ENCODE measurements at places on chromosomes 11 and 22. TPM values are rescaled to one million over a fixed set of nuclear protein-coding genes. Genes with fewer than 3 reads are reported as not detected.

The POTEH gene
- total RNA-seq, result not detected

The ACR gene
- total RNA-seq, result not detected

The CELF1 gene
- total RNA-seq, result 104 TPM

The CNIH2 gene
- total RNA-seq, result 1.2 TPM

The INS gene
- not detected for total RNA-seq

The MS4A12 gene
- total RNA-seq, result not detected

The ROM1 gene
- total RNA-seq, result 0.52 TPM

DNA sequence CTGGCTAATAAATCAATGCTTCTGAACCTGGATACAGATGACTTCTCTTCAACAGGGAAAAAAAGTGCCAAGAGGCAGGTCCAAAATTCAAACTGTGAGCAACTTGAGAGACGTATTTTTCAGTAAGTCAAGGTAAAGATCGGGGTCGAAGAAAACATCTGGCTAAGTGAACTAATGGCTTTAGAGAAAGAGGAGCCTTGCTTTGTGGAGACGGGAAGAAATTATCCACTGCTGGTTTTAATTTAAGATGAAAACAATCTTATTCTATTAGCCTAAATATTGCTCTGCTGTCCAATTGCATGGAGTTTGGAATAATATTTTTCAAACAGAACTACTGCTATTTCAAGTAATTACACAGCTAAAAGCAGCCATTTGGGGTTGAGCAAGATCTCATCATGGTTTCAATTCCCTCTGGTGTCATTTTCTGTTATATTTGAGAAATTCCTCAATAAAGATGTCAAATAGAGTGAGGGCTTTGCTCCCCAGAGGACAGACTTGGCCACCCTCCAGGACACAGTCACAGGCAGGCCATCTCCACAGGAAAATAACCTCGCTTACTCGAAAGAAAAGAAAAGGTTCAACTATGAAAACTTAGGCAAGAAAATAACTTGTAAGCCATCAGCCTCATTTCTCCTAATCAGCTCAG is 29.8 kb downstream of the SCUBE1 start:
- H3K36me3 ChIP-seq, result no peaks in the 10 kb centered on the region
- no peak for DNase-seq
- no peaks in the 10 kb centered on the region for H3K4me1 ChIP-seq
- no peak overlapping the region for H3K27ac ChIP-seq
- H3K27me3 ChIP-seq, result no peaks in the 10 kb centered on the region

GRCh38 chr11:83778596-83778995 is 492.4 kb upstream of the CCDC90B start:
- H3K27me3 ChIP-seq, result peaks cover 7% of the 10 kb centered on the region
- no peaks in the 10 kb centered on the region for H3K4me1 ChIP-seq
- H3K4me3 ChIP-seq, result no peak overlapping the region
- no peaks in the 10 kb centered on the region for H3K36me3 ChIP-seq
- DNase-seq, result no peak

- no peaks in the 10 kb centered on the region for H3K36me3 ChIP-seq
- no peaks in the 10 kb centered on the region for H3K27me3 ChIP-seq
- peak; percentile 45 for DNase-seq
- H3K27ac ChIP-seq, result no peak overlapping the region
- no peak overlapping the region for H3K4me3 ChIP-seq
- peaks cover 9% of the 10 kb centered on the region for H3K4me1 ChIP-seq
Observed at GRCh38 chr11:6351782-6352382, 31.6 kb upstream of the CAVIN3 start.

- DNase-seq, result no peak
- H3K27ac ChIP-seq, result no peak overlapping the region
- no peak overlapping the region for H3K4me3 ChIP-seq
- H3K4me1 ChIP-seq, result no peaks in the 10 kb centered on the region
Observed at GRCh38 chr22:35971456-35972119, 57.0 kb downstream of the RBFOX2 start.

- H3K4me1 ChIP-seq, result no peaks in the 10 kb centered on the region
- peaks cover 1% of the 10 kb centered on the region for H3K27me3 ChIP-seq
- no peaks in the 10 kb centered on the region for H3K36me3 ChIP-seq
- DNase-seq, result no peak
- H3K4me3 ChIP-seq, result no peak overlapping the region
Observed at GRCh38 chr11:1072116-1072820, 2.4 kb upstream of the MUC2 start.

GRCh38 chr22:35250156-35250555 is 7.1 kb upstream of the HMGXB4 start:
- no peak for DNase-seq
- H3K4me1 ChIP-seq, result no peaks in the 10 kb centered on the region
- no peak overlapping the region for H3K4me3 ChIP-seq
- H3K36me3 ChIP-seq, result no peaks in the 10 kb centered on the region

DNA sequence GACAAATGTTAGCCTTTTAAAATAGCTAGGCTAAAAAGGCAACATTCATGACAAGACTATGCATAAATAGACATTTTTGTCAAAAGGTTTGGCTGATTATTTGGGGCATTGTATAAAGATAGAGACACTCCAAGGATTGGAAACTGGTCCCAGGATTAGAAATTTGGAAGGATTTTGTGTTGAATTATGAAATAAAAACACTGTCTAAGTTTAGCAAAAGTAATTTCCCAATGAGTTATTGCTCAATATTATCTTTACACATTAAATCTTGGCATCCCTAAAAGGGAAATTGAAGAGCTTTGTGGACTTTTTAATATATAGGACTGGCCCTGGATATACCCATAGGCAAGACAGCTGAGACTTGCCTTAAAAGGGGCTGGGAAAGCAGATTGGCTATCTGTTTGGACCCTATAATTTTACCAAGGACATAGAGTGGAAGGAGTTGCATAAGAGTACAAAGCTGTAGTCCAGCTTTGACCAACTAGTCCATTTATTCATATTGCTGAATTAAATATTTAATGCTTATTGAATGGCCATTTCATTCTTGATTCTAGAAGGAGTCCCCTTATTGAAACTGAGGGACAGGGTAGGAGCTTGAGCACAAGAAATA is 382.7 kb downstream of the METTL15 start:
- no peak overlapping the region for H3K27ac ChIP-seq
- H3K4me3 ChIP-seq, result no peak overlapping the region
- DNase-seq, result no peak
- H3K36me3 ChIP-seq, result no peaks in the 10 kb centered on the region
- H3K27me3 ChIP-seq, result no peaks in the 10 kb centered on the region

DNA sequence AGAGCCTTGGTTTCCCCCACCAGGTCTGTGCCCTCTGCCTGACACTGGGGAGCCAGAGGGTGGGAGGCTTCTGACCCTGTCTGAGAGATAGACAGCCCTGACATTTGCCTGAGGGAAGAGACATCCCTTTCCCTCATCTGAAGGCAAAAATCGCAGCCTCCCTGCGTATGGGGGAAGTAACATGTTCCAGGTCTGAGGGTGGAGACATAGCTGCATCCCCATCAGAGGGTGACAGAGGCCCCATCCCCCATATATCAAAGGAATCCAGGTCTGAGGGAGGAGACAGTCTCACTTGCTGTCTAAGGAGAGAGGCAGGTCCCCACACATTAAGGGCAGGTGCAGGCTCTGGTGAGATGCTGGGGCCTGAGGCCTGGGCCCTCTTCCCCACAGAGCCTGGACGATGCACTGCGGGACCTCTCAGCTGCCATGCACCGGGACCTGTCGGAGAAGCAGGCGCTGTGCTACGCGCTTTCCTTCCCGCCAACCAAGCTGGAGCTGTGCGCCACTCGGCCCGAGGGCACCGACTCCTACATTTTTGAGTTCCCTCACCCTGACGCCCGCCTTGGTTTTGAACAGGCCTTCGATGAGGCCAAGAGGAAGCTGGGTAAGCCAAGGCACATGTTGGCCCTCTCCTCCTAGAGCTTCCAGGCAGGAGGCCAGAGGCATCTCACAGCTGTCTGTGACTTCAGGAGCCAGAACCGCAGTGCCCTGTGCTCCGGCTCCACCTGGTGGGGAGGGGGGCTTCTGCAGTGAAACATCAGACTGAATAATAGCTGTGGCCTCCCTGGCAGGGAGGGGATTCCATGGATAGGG is 16.1 kb upstream of the RELT start:
- no peaks in the 10 kb centered on the region for H3K4me1 ChIP-seq
- DNase-seq, result peak; percentile 46
- H3K27me3 ChIP-seq, result no peaks in the 10 kb centered on the region
- no peak overlapping the region for H3K4me3 ChIP-seq
- no peaks in the 10 kb centered on the region for H3K36me3 ChIP-seq
- no peak overlapping the region for H3K27ac ChIP-seq

GRCh38 chr11:43947815-43948214 is 5.4 kb downstream of the C11orf96 start:
- peaks cover 12% of the 10 kb centered on the region for H3K4me1 ChIP-seq
- DNase-seq, result no peak
- H3K27ac ChIP-seq, result no peak overlapping the region
- H3K36me3 ChIP-seq, result no peaks in the 10 kb centered on the region
- peaks cover 47% of the 10 kb centered on the region for H3K27me3 ChIP-seq

- no peak overlapping the region for H3K4me3 ChIP-seq
- peaks cover 1% of the 10 kb centered on the region for H3K36me3 ChIP-seq
- H3K4me1 ChIP-seq, result peaks cover 55% of the 10 kb centered on the region
- H3K27ac ChIP-seq, result no peak overlapping the region
- no peak for DNase-seq
Observed at GRCh38 chr11:12127206-12127898, 17.0 kb downstream of the MICAL2 start.

- no peaks in the 10 kb centered on the region for H3K27me3 ChIP-seq
- H3K36me3 ChIP-seq, result no peaks in the 10 kb centered on the region
Observed at GRCh38 chr11:1346669-1347390, 37.4 kb upstream of the TOLLIP start.

DNA sequence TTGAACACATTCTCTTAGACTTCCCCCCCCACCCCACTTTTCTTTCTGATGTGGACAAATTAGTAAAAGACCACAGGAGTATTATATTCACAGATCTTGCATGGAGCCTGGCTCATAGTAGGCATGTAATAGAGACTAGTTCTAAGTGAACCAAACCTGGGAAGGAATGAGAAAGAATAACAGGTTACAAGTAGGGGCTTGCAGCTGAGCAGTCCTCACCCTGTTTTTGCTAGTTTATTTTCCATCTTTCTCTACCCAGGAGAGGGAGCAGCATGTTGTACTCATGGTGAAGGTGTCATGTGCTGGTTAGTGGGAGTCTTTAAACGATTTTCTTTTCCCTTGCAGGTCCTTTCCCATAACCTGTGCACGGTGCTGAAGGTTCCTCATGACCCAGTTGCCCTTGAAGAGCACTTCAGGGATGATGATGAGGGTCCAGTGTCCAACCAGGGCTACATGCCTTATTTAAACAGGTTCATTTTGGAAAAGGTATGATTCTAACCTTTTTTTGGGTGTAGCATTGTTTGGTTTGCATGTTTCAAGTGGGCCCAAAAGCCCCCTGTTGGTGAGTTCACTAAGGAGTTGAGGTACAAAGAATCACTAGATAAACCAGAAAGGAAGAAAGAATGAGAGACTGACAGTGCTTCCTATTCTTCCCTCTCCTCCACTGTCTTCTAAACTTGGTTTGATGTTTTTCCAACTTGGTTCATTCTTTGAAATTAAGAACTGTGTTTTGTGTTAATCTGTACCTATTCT is 30.1 kb downstream of the SWAP70 start:
- peaks cover 2% of the 10 kb centered on the region for H3K4me1 ChIP-seq
- no peak for DNase-seq
- no peak overlapping the region for H3K27ac ChIP-seq

Measured in activated naive CD4-positive, alpha-beta T cell treated with anti-CD3 and anti-CD28 coated beads for 36 hours (primary cell).